Activated CD4-positive, alpha-beta T cell treated with anti-CD3 and anti-CD28 coated beads, Interleukin-10, Interleukin-2, amounts not matched to agents 100 ng/mL and 50 ng/mL, durations not matched to agents 16 hours and 8 hours (primary cell): ENCODE measurements at places on chromosomes 6 and 20.

DNA sequence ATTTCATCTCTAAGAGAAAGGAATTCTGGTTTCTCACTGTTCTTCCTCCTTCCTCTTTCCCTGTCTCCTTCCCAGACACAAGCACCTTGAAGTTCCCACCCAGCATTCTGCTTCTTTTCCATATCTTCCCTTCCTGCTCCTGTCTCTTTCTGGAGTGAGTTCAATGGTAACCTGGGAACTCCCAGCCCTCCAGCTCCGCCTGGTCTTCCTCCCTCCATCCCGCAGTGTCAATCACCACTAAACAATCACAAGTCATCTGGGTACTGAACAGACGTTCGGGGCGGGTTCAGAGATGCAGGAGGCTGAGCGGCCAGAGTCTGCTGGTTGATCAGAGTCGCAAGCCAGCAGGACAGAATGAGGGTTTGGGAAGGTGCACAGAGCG lies 7.7 kb downstream of the TTBK1 start:
- DNase-seq = no peak

GRCh38 chr6:163529605-163530004 lies 115.1 kb downstream of the QKI start:
- DNase-seq = no peak

GRCh38 chr6:116278854-116279231 lies 887 bp downstream of the TSPYL1 start:
- peak; percentile 33 for DNase-seq

GRCh38 chr6:86934365-86934764 lies 3.0 kb upstream of the HTR1E start:
- no peak for DNase-seq

DNA sequence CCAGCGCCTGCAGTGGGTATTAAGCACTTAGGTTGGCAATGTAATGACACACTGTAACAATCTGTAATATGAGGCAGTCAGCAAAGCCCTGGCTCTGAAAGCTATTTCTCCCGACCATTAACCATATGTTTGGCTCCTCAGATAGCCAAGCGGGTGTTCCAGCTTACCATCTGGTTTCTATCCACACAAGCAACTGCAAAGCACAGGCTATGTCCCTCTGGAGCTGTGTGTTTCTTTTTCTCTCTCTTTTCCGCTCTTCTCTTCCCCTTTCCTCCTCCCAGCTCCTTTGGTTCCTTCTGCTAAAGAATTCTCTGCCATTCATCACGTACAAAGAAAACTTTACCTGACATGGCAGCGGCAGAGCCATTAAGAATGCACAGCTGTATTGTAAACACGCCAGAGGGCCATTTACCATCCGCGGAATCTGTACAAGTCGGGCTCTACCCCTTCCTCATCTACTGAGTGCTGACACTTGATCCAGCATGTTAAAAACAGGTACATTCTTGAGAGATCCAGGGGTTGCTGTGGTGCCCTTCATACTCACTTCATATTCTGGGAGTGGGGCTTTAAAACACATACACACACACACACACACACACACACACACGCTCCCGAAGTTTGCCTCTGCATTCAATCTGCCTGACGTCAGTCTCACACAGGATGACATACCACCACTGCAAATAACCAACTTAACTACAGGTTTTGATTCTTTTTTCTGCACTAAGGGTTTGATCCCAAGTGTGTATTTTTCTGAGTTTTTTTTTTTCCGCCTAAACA lies 77.2 kb downstream of the BACH2 start:
- DNase-seq = no peak

DNA sequence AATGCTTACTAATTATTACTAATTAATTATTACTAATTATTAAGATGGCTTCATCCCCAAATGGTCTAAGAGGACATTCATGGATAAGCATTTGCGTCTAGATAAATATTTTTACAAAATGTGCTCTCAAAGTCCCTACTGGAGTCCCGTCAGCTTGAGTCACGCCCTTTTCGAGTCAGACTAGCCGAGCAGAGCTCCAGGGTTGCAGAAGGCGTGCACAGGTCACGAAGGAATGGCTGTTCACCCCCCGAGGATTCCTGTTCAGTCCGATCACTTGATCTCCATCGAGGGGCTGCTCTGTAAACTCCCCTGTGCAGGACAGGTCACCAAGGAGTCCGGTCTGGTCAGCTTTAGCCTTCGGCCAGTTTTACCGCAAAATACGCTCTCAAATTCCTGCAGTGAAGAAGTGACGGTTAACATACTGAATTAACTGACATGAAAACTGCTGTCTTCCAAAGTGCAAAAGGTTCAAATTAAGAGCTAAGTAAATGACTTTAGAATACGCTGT lies 19.9 kb downstream of the TCFL5 start:
- DNase-seq = no peak
